IPS DF 6.9 (cell line): ENCODE measurements at places on chromosomes 1 and 21.

- DNase-seq: no peak
Observed at GRCh38 chr1:184424945-184425344, 38.1 kb downstream of the C1orf21 start.

DNA sequence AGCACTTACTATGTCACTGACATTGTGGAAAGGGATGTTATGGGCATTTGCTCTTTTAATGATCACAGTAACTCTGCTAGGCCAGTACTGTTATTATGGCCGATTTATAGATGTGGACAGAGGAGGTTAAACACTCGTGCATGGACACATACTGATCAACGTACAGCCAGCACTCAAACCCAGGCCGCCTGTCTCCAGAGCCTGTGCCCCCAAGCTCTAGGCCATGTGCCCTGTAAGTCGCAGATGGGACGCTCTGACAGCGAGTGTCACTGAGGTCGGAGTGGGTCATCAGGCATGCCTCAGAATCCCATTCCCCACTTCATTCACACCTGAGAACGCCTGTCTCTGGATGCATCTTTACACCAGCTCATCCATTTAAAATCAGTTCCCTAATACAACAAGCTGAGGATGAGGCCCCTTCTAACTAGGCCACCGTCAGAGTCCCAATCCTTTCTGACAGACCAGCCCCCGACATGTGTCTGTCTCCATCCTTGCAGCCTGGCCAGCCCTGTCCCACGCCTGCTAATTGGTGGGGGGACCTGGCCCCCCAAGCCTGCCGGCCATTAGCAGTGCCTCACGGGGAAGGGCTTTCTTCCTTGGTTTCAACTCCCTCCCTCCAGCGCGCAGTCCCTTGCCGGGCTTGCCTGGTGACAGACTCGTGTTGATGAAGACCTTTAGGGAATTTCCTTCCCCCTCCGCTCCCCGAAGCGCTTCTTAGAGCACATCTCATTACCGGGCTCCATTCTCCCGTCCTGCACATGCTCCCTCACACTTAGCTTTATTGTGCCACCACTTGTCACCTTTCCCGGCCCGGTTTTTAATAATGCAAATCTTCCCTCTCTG lies 436.8 kb downstream of the KIF26B start:
- no peak for DNase-seq

- no peak for DNase-seq
Observed at GRCh38 chr1:153495536-153495935, 35.1 kb upstream of the S100A7 start.

DNA sequence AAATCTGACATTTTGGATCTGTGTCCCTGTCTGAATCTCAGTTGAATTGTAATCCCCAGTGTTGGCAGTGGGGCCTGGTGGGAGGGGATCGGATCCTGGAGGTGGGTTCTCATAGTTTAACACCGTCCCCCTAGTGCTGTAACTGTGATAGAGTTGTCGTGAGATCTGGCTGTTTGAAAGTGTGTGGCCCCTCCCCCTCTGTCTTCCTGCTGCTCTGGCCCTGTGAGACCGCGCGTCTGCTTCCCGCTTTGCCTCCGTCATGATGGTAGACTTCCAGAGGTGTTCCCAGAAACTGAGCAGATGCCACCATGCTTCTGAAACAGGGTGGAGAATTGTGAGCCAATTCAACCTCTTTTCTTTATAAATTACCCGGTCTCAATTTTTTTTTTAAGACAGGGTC lies 25.0 kb downstream of the AGPAT3 start:
- peak; percentile 20 for DNase-seq

DNA sequence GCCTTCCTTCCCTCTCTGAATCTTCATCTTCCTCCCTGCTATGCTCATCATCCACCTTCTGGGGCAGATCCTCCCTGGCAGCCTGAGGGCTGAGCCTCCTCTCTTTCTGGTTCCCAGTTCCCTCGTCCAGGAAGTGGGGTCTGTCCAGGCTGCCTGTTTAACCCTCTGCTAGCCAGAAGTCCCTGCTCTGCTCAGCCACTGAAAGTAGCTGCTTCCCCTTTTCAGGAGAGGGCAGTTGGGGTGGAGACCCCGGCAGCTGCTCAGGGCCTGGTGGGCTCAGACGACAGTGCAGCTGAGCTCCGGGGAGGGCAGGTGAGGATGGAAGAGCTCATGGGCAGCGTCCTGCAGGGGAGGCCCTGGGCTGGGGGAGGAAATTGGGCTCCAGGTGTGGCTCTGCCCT lies 43.1 kb upstream of the ETV3 start:
- DNase-seq: no peak

DNA sequence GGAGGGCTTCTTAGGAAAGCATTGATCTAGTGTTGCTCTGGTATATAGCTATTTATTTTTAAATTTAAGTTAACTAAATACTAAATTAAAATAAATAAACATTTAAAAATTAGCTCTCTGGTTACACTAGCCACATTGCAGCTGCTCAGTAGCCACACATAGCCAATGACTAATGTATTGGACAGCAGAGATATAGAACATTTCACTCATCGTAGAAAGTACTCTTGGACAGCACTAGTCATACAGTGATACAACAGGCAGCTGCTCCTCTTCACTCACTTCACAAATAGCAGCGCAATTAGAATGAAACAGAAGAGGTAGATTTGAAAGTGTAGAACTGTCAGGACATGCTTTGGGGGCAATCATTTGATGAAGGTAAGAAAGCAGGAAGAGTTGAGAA lies 245.4 kb downstream of the PBX1 start:
- DNase-seq: no peak

GRCh38 chr1:24294716-24295371 lies 24.3 kb upstream of the GRHL3 start:
- no peak for DNase-seq

DNA sequence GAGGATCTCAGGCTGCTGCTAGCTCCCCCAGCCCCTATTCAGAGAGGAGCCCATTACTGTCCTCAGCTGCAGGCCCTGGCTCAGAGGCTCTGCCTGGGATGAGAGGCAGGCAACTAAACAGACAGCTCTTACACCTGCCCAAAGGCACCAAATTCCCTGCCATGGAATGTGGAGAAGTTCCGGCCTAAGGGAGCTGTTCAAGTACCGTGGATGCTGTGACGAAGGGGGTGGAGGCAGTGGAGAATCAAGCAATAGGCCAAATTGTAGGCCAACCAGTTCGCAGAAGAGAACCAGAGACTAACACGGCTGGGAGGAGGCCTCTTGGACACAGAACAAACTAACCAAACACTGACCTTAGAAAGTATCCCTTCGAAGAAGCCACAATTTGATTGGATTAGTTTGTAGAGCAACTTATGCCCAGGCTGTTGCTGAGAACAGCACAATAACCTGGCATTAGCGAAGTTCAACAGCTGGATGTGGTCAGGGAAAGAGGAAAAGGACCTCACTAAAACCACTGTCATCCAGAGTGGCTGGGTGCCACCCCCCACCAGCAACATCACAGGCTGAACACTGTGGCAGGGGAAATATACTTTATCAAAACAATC lies 3.6 kb downstream of the C1orf174 start:
- no peak for DNase-seq

- DNase-seq: no peak
Observed at GRCh38 chr1:164256456-164256855, 302.5 kb upstream of the PBX1 start.

DNA sequence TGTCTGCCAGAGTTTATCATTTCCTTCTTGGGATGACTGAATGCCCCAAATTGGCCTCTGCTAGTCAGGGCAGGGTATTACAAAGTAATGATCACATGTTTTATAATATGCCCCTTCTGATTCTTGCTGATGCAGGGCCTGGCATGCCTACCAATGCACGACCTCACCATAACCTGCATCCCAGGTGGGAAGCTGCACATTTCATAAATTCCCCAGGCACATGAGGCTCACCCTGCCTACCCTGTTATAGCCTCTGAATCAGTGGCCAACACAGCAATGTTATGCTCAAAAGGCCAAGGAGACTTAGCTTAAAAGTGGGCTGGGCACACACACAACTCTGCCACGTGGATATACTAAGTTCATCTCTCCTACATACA lies 28.0 kb upstream of the XPR1 start:
- DNase-seq: no peak

DNA sequence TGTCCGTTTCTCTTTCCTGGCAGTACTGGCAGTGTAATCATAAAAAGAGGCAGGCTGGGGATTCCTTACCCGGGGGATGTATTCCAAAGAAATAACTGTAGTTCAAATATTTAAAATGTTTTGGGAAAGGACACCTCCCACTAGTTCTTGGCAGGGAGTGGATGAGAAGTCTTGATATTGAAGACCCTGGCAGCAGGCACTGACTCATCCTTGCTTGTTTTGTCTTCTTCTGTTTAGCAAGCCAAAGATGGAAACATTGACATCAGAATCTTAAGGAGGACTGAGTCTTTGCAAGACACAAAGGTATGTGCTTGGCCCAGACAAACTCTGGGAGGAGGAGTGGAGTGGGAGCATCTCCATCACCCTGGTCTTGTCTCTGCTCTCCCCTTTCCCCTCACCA lies 639 bp downstream of the IL20 start:
- DNase-seq: no peak

DNA sequence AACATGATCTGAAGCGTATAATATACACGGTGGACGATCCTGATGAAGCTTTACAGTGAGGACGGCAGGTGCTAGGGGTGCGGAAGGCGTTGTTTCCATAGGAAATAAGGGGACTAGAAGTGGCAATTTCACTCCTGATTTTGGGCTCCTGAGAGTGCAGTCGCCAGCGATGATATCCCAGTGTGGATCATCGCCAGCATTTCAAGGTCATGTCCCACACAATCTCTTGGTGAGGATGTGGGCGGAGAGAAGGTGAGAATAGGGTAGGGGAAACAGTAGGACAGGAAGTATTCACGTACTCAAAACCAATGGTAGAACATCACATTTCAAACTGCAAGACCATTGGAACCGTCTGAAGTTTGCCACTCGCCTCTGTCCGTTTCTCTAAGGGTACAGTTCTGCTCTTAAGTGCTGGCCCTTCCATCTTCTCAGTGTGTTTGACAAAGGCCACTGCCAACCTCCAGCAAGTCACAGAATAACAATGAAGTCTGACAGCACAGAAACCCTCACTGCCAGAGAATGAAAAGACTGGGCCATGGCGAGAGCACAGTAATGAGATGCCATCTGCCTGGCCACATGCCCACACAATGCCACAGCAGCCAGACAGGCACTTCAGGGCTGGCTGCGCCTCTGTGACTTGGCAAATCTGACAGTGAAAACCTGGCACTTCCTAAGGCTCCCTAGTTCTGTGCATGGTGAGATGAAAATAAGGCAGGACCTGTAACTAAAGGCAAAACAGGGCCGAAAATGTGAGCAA lies 27.9 kb downstream of the PCSK9 start:
- no peak for DNase-seq
